ENCODE measurements at places on chromosomes 11 and 22.

DNA sequence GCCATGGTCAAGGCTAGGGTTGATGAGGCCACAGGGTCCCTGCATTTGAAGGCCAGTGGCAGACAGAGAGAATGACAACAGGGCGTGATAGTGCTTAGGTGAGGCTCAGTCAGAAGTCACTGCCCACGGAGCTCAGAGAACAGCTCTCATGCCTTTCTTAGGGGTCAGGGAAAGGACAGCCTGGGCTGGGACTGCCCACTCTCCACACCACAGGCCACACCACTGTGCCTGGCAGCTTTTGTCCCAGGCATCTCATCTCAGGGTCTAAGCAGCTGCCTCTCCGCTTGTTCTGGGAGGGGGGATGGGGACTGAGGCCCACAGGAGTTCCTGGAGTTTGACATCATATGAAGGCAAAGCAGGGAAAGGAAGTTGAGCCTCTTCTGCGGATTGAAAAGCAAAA is 150.2 kb upstream of the B3GAT1 start:
- DNase-seq: no peak

GRCh38 chr11:69431893-69432738 is 49.3 kb upstream of the LINC01488 start:
- DNase-seq: no peak

DNA sequence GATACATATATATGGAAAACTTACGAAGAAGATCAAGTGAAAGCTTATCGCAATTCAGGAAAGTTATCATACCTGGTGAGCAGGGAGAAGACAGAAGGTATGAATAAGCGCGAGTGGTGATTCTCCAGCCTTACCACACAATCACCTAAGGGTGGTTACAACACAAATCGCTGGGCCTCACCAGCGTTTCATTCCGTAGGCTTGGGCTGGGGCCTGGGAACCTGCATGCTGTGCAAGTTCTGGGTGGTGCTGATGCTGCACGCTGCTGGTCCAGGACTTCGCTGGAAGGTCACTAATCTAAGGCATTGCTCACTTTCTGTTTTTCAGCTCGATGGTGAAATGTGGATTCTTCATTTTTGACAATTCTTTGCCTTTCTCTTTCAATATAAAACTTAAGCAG is 76.6 kb upstream of the SLC25A18 start:
- DNase-seq: no peak

DNA sequence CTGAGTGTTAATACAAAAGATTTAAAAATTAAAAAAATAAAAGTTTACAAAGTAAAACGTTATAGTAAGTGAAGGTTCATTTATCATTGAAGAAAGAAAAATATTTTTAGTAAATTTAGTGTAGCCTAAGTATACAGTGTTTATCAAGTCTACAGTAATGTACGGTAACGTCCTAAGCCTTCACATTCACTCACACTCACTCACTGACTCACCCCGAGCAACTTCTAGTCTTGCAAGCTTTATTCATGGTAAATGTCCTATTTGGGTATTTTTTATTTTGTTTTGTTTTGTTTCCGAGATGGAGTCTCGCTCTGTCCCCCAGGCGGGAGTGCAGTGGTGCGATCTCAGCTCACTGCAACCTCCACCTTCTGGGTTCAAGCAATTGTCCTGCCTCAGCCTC is 8.8 kb downstream of the CASTOR1 start:
- no peak for DNase-seq

- DNase-seq: no peak
Observed at GRCh38 chr11:12682737-12683500, 8.7 kb downstream of the TEAD1 start.

GRCh38 chr22:40685406-40685805 is 6.1 kb downstream of the MCHR1 start:
- DNase-seq: no peak

DNA sequence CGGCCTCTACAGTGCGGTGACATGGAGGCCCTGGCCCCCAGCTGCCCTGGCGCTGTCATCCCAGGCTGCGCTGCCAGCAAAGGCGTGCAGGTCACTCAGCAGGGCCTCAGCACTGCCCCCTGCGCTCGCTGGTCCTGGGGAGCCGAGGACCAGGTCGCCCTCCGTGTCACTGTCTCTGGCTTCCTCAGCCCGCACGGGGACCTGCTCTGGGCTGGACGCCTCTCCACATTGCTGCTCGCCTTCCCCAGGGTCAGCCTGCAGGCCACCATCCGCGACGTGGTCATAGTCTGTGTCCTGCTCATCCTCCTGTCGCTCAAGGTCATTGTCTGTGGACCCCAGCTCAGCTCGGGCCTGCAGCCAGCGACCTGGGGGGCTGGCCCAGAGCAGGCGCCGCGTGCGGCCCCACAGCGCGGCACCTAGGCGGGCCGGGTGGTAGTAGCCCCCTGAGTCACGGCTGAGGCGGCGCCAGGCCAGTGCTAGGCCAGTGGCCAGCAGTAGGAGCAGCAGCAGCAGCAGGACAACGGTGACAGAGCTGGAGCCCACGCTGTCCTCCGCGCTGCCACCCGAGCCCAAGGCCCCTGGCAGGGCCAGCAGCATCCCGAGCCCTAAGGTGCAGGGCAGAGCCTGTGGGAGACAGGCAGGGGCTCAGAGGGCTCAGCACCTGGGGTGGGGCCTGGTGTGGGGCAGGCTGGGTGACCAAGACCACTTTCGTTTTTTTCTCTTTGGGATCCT is 1.6 kb downstream of the PTPRCAP start:
- no peak for DNase-seq

DNA sequence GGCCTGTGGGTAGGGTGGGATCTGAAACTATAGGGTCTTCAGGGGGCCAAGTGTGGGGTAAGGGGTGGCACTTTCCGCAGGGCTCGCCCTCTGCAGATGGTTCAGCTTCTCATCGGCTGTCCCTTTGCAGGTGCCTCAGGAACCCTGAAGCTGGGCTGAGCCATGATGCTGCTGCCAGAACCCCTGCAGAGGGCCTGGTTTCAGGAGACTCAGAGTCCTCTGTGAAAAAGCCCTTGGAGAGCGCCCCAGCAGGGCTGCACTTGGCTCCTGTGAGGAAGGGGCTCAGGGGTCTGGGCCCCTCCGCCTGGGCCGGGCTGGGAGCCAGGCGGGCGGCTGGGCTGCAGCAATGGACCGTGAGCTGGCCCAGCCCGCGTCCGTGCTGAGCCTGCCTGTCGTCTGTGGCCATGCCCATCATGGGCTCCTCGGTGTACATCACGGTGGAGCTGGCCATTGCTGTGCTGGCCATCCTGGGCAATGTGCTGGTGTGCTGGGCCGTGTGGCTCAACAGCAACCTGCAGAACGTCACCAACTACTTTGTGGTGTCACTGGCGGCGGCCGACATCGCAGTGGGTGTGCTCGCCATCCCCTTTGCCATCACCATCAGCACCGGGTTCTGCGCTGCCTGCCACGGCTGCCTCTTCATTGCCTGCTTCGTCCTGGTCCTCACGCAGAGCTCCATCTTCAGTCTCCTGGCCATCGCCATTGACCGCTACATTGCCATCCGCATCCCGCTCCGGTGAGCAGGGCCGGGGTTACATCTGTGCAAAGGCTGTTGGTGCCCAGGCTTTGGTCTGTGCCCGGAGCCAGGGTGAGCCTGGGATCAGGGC is 5.8 kb downstream of the ADORA2A start:
- no peak for DNase-seq

GRCh38 chr11:36469063-36469462 is 41.0 kb downstream of the TRAF6 start:
- no peak for DNase-seq

DNA sequence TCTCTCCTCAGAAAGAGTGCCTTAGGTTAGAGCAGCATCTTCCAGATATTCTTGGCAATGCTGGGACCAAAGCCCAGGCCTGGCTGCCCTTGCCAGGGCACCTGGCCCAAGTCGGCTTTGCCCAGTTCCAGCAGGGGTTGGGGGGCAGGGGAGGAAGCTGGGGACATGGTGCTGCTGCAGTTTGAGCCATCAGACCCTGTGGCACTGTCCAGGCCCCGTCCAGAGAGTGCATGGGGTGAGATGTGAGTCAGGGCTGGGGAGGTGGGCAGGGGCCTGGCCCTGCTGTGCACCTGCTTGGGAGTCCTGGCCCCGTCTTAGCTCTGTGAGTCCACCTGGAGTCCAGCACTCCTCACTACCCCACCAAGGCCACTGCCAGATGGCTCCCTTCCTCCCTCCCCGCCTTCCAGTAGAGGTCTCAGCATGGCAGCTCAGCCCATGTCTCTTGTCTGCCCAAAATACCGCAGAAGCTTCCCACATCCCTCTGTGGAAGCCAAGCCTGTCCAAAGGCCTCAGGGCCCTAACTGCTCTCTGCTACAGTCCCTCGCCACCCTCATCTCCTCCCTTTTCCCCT is 16.6 kb downstream of the DERL3 start:
- no peak for DNase-seq

DNA sequence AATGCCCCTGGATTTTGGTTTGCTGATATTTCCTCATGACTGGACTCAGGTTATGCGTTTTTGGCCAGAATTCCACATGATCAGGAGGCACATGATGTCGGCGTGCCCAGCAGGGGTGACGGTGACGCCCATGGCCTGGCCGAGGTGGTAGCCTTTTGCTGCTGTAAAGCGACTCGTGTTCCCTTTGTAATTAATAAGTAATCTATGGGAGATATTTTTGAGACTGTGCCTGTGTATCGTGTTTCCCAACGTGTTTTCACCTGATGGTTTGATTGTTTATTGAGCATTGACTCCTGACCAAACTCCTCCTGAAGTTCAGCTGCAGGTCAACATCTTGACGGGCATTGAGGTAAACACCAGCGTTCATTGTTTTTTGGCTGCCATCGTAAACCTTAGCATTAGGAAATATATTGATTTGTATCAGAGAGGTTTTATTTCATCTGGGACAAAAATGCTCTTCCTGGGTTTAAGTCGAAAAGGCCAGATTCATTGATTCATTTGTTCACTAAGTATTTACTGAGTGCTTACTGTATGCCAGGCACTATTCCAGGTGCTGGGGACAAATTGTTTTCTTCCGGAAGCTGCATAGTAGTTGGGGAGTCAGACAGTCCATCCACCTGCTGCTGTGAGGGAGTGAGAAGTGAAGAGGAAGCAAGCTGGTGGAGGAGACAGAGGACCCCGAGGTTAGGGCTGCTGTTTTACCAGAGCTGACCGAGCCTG is 23.6 kb downstream of the DCPS start:
- peak; percentile 78 for DNase-seq

DNA sequence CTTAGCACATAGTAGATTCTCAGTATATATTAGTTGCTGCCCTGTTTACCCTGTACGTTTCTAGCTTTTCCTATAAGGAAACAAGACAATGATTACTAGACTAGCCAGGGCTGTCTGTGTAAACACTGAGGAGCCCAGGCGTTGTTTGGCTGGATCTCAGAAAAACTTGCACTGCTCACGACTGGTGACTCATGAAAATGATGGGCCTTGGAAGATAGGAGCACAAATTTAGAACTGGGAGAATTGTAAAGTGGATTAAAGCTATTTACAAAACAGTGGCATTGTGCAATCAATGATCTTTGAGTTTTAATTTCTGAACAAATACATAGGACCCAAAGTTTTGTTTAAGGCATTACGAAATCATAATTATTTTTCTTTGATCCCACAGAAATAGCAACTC is 276.9 kb downstream of the FAM76B start:
- peak; percentile 43 for DNase-seq

DNA sequence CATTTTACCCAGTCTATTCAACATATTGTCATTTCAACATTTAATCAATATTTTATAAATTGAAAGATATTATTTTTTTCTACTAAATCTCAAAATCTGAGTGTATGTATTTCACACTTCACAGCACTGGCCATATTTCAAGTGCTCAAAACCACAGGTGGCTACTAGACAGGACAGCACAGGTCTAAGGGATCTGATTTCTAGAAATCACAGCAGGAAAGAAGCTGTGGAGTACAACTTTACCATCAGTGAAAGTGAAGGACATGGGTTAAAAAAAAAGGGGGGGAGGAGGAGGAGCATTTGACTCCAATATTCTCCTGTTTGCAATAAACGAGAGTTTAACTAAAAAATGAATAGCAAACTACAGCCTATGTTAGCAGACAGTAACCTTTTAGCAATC is 4.5 kb downstream of the PRDM10 start:
- DNase-seq: no peak

DNA sequence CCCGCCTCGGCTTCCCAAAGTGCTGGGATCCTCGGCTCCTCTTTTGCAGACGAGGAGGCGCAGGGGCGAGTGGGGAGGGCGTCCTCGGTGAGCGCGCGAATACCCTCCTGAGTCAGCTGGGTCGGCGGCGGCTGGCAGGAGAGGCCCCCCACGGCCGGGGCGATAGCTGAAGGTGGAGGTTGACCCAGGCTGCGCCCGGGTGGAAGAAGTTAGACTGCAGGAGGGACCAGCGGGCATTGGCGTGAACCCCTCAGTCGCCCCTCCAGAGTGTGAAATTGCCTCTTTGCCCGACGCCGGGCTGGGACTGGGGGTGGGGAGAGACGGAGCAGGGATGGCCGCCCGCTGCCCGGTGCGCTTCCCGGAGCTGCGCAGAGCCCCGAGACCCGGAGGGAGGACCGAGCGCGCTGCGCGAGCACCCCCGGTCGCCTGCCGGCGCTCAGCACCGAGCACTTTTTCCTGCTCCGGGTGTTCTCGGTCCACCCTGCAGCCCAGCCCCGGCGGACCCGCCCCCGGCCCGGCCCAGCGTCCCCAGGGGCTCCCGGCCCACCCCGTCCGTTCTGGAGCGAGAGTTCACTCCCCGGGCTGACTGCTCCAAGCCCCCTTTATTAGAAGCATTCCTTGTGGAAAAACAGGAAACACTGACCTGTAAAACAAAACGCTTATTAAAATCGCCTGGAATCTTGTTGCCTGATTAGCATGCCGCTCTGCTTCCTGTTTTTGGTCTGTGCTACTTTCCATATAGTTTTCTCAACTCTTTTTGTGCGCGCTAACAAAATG is 13.7 kb upstream of the CPT1A start:
- no peak for DNase-seq

DNA sequence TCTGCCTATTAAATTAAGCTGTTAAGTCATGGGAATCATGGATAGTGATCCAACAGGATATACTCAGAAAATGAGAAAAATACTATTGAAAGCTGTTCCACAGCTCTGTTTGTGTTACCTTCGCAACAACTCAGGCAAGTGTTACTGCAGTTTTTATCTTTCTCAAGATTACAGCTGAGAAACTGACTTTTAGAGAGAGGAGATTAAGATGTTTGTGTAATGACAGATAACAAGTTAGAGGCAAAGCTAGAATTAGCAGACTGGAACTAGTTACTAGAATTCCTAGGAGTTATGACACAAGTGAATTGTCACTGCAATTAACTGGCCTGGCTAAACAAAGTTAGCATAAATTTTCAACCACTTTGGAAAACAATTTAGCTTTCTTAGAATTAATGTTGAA is 1.6 kb downstream of the SLN start:
- peak; percentile 52 for DNase-seq

GRCh38 chr11:64472593-64473455 is 113.9 kb downstream of the RPS6KA4 start:
- DNase-seq: no peak

GRCh38 chr22:50316114-50317065 is 8.9 kb upstream of the PLXNB2 start:
- no peak for DNase-seq

DNA sequence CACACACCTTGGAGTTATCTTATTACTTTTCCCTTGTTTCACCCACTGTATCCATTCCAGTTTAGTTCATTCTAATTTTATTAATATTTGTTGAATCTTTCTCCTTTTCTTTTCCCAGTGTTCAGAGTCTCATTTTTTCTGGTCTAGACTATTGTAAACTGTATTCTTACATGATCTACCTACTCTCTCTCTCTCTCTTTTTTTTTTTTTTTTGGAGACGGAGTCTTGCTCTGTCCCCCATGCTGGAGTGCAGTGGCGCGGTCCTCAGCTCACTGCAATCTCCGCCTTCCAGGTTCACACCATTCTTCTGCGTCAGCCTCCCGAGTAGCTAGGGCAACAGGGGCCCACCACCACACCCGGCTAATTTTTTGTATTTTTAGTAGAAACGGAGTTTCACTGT is 2.1 kb downstream of the ANKRD42 start:
- DNase-seq: no peak

GRCh38 chr11:14290422-14290821 is 68.6 kb downstream of the RRAS2 start:
- no peak for DNase-seq
